Right lung (tissue), 10 donors: ENCODE measurements at places on chromosomes 5 and 9. TPM values are rescaled to one million over a fixed set of nuclear protein-coding genes. Genes with fewer than 3 reads are reported as not detected.

Gene PITX1
- 0.06 TPM for polyA plus RNA-seq

Gene CHSY3
- 5.2 TPM for polyA plus RNA-seq

Gene CDH10
- polyA plus RNA-seq: 2.0 TPM

Gene LCN10
- polyA plus RNA-seq: 0.26 TPM

Gene KIF4B
- 0.15 TPM for polyA plus RNA-seq

Gene KCNN2
- 3.4 TPM for polyA plus RNA-seq

Gene BTNL8
- 0.85 TPM for polyA plus RNA-seq

Gene DDX4
- not detected for polyA plus RNA-seq

Gene CDO1
- polyA plus RNA-seq: 57.9 TPM

Gene ADAMTS19
- 0.22 TPM for polyA plus RNA-seq

Gene ADCY2
- polyA plus RNA-seq: 11.0 TPM

- DNase-seq: no peak
Measured at GRCh38 chr5:37873988-37874387, 34.1 kb upstream of the GDNF start.

DNA sequence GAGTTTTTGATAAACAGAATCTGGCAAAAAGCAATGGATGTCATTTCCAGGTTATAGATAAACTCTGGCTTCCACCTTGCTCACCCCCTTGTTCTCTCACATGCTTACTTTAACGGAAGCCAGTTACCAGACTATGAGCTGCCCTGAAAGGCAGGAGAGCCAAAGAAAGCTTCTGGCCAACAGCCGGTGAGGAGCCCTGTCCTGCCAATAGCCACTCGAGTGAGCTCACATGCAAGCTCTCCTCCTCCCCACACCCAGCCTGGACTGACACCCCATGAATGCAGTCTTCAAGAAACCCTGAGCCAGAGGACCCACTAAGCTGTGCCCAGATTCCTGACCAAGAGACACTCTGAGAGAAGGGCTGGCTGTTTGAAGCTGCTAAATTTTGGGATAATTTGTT lies 14.4 kb upstream of the SMIM15 start:
- no peak for DNase-seq

GRCh38 chr5:21236971-21237427 lies 1249.0 kb upstream of the CDH18 start:
- no peak for DNase-seq

DNA sequence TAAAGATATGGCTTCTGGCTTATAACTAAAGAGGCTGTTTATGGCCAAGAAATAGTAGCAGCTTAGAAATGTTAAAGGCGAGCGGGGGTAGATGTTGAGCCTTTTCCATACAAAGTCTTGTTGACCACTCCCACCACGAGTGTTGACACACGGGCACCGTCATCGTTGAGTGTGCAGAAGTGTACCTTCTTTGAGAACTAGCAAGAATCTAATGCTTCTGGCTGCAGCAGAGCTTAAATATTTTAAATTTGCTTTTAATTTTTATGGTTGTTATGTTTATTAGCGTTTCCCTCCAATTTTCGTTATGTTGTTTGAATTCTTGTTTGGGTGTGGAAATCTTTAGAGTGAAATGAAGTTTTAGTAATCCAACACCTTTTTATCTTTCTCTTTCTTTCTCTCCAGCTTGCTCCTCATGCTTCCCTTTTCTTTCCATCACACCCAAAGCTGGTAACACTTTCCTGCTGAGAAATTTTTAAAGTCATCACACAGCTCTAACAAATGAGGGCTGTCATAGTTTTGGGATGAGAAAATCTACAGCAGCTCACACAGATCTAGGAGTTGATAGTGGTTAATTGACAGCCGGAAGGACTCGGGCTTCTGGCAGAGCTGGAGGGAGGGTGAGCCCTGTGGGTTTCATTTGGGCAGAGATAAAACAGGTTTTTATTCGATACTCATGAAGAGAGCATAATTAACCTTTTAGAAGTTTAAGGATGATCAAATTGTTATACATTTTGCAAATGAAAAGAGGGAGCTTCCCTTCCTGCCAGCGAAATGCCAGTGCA lies 120.1 kb upstream of the ZNF608 start:
- DNase-seq: no peak

- no peak for DNase-seq
Measured at GRCh38 chr5:74149395-74149794, 491.1 kb downstream of the ENC1 start.

DNA sequence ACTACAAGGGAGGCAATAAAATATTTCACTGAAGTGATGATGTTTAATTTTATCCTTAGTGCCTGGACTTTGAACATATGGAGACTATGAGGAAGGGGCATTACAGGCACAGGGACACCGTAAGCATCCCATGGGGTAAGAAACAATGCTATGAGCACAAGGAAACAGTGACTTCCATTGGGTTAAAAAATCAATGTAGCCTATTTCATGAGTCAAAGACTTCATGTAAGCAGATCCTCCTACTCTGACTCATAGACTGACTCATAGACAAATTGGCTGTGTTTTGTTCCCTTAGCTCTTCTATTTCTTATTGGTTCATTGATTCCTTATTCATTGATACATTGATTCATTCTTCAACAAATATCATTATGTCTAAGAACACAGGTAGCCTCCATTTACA lies 351.0 kb downstream of the PRELID2 start:
- no peak for DNase-seq

DNA sequence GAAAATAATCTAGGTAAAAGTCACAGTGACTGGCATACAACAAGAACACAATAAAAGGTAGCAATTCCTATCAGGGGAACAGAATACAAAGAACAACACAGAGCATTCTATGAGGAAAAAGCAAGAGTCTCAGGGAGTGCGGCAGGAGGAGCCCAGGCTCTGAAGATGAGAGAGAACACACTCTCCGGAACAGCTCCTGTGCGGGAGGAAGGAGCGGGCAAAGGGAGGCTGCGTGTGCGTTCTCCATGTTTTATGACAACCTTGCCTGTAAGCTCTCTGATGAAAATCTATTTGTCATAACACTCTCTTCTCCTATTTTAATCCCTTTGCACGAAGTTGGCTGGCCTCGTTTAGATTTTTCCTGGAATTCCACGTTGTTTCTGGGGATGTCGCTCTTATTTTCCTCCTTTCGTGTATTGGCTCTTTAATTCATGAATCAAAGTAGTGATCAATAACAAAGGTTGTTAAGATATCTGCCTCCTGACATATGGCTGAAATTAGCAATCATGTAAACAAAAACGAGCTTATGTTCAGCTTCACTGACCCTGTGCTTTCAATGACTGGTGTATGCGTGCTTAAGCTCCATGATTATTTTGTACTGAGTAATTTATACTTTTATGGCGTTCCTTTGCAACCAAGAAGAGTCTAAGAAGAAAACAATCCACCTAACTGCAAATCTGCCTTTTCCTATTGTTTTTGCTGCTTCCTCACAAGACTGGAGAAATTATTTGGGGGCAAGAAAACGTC lies 109.5 kb downstream of the MYO10 start:
- DNase-seq: no peak

- DNase-seq: no peak
Measured at GRCh38 chr9:105297442-105298075, 53.1 kb downstream of the SLC44A1 start.

- DNase-seq: no peak
Measured at GRCh38 chr9:4099976-4100735, 199.7 kb downstream of the GLIS3 start.

DNA sequence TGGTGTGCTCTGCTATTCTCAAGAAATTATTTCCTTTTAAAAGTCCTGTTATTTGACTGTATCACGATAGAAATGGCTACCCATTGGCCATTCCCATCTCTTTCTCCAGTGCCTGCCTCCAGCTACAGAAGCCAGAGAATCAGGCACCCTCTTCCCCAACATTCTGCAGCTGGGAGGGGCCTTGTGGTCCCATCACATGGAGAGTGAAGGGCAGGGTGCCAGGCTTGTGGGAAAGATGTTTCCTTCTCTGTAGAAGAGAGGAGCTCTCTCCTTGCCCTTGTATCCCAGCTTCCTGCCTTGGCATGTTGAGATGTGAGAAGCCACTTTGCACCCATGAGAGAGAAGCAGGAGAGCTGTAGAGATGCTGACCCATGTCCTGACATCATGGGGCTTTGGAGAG lies 465.0 kb downstream of the MTRR start:
- no peak for DNase-seq

- DNase-seq: no peak
Measured at GRCh38 chr9:112848316-112849151, 42.1 kb downstream of the SLC46A2 start.

- no peak for DNase-seq
Measured at GRCh38 chr9:80375477-80375876, 803.7 kb downstream of the TLE4 start.

DNA sequence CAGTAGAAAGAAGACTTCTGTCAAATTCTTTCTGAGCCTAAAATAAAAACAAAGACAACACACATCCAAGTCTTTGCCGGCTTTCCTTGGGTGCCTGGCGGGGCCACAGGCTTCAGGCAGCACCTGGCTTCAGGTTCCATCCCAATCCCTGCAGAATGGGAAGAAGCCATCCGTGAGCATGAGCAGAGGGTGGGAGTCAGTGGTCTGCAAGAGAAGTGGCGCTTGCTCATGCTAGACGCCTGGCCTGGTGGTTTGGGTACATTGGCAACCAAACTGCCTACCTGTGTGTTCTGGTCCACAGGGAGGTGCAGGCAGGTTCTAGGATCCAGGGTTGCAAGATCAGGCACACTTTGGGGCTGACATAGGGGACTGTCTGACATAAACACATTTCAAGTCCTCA lies 47.6 kb upstream of the RETREG1 start:
- DNase-seq: no peak

- no peak for DNase-seq
Measured at GRCh38 chr5:1526681-1527131, 2.9 kb upstream of the LPCAT1 start.

DNA sequence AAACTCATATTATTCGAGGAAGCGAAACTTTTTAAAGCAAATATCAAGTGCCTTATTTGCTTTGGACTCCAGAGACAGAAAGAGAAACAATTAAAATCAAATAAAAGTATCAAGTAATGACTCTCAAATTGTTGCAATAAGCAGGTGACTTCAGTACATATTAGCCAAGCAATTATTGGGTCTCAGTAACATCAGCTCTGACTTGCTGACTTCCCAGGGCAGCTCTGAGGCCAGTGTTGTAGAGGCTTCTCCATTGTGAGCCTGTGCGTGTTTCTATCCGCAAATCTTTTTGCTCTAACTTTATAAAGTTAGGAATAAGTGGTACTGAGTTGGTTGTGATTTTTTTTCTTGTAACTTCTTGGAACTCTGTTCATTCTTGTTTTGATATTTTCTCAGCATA lies 186.8 kb upstream of the PRLR start:
- no peak for DNase-seq

GRCh38 chr9:16236311-16236710 lies 634.2 kb downstream of the BNC2 start:
- DNase-seq: peak; percentile 90

DNA sequence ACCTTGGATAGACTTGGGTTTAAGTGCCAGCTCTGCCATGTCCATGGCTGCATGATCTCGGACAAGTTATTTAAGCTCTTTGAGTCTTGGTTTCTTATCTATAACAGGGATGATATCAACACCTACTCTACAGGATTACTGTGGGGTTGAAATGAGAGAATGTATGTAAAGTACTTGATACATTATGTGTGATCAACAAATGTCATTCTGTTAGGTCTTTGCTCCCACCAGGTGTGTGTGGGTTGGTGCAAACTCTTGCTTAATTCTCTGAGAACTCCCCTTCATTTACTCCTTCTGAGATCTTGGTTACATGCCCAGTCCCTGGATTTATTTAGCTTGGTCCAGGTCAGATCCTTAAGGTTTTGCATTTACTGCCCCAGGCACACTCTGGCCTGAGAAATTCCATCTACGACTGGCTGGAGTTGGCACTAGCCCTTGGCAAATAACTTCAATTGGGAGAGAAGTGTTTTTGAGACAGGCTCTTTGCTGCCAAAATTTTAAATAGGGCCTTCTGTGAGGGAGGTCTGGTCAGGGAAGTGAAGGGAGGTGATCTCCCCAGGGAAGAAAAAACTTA lies 63.5 kb upstream of the KLF9 start:
- DNase-seq: no peak

GRCh38 chr5:174325961-174326360 lies 280.5 kb downstream of the NSG2 start:
- DNase-seq: no peak

DNA sequence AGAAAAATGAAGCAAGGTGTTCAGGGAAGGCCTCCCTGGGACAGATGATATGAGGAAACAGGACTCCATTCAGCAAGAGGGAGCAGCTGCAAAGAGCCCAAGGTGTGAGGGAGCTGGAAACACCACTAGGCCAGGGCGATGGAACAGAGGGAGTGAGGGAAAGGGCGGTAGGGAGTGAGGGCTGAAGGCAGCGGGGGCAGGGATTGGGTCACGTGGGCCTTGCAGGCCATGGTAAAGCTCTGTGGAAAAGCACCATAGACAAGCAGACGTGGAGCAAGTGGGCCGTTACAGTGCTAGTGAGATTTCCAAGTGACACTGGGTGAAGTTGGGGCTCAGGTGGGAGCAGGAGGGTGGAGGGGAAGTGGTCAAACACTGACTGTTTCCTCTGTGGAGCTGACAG lies 10.8 kb upstream of the PRRC1 start:
- DNase-seq: no peak

DNA sequence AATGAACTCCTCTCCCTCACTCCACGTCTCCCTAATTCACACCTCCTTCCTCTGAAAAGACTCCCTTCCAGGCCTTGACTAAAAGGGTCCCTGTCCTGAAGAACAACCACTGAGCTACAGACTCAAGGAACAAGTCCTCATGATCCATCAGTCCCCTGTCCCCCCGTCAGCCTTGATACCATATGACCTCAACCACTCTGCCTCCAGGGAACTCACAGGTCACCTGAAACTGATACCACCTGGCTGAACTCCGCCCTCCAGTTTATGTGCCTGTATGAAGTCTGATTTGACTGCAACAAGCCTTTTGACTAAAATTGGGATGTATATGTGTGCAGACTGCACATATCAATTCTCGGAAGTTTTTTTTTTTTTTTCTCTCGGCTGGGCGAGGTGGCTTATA lies 88.7 kb downstream of the UGCG start:
- no peak for DNase-seq

- DNase-seq: no peak
Measured at GRCh38 chr5:150142959-150143349, 12.7 kb downstream of the PDGFRB start.

DNA sequence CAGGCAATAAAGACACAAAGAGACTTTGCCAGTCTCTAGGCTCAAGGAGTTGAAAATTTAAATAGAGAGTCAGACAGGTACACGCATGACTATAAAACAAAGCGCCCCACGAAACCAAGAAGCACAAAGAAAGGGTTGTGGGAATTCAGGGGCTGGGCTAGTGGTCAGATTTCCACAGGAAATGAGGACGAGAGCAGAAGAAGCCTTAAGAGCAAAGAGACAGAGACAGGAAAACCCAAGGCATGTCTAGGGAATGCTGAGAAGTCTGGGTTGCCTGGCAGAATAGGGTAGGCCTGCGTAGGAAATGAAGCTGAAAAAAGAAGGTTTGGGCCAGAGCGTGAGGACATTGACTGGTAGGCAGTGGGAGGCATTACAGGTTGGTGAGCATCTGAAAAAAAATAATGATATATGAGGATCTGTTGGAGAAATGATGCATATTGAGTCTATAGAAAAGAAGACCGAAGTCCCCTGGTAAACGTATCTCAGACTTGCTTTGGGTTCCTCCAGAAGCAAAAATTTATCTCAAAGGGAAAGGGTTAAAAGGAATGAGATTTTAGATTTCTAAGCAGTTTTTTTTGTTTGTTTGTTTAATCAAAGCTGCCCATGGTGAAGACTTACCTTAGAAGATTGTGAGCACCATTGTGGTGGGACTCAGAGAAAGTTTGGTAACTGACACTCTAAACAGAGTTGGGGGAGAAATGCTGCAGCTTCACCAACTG lies 51.8 kb downstream of the SLC1A3 start:
- DNase-seq: no peak
